Activated CD8-positive, alpha-beta memory T cell treated with anti-CD3 and anti-CD28 coated beads, Interleukin-2, amount 10 ng/mL, durations not matched to agents 7 days and 5 days (primary cell): ENCODE measurements at places on chromosomes 1 and 21.

DNA sequence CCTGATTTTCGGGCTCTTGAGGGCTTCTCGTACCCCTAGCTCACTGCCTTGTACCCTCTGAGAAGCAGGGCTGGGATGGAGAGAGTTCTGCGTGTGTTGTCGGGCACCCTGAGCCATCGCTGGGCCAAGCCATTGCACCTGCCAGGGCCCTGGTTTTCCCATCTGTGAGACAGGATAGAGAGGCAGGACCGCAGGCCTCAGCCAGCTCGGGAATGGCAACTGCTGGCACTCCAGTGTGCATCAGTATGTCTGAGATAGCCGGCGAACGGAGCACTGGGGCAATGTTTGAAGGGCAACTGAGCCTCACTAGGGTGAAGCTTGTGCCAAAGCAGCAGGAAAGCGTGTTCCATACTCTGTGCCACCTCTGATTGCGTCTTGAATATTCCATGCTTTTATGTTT, 66.9 kb downstream of the TENT5C start:
- DNase-seq: no peak

GRCh38 chr1:54371038-54371941, 34.9 kb downstream of the SSBP3 start:
- DNase-seq: no peak

DNA sequence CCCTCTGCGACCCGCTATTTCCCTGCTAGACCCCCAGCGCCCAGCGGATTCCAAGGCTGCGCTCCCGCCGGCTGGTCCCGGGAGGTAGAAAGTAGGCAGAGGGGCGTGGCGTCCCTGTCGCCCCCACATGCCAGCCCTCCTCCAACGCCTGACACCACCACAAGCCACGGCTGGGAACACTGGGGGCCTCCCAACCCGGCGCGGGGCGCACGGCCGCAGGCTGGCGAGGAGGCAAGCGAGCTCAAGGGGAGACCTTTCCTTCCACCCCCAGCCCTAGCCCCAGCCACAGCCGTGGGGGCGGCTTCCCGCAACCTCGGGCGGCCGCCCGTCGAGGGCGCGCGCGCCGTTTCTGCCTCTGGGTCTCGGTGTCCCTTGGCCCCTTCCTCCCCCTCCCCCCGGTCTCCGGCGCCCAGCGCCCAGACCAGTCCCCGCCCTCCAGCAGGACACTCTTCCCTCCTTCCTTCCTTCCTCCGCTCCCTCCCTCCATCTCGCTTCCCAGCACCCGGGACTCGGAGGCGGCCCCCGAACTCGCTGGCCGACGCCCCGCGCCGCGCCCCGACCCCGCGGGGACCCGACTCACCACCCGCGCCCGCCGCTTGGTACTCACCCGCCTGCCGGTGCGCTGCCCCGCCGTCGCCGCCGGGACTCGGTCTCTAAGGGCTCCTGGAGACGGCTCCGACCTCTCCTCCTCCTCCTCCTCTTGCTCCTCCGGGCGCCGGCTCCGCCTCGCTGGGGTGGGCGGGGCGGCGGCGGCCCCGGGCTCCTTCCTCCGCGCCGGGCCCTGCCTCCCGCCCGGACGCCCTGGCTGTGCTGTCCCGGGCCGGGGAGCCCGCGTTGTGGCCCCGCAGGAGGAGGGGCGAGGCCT, at the start of gene GNG12:
Gene GNG12 (minus strand): TSS at position 731 of the 865 bp plus-strand sequence. CDS start 125,781 bp downstream, outside the sequence.
- no peak for DNase-seq

- peak; percentile 34 for DNase-seq
Observed at GRCh38 chr1:179824265-179824664, 53.3 kb downstream of the TOR1AIP2 start.

- DNase-seq: no peak
Observed at GRCh38 chr1:220019071-220019470, 27.2 kb downstream of the EPRS1 start.

DNA sequence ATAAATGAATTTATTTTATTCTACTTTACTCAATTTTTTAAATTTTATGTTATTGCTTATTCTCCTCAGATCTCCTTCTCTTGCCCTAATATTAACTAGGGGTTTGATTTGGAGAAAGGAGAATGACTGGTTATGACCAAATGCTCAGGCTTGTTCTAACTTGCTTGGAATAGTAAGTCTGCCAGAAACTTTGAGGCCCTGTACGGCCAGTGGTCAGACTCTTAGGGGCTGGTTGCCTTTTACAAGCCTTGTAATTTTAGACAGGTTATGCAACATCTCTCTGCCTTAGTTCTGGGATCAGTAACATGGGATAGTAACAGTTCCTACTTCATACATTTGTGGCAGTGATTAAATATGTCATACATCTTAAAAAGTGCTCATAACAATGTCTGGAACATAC, 279.5 kb downstream of the DUSP10 start:
- no peak for DNase-seq

DNA sequence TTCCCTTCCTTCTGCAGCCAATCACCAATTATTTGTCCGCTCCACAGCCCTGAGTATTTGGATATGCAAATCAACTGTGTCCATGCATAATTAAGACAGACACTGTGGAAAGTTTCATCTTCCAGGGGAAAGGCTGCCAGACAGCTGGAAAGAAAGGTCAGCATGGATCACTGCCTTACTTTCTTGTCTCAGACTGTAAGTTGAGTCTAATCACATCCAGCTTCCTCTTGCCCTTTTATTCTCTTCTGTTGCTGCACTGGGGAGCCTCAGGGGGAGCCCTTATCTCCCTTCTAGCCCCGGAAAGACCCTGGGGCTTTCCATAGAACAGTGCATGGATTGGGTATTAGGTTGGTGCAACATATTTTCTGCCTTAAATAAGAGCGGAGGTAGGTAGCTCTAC, 182.9 kb downstream of the OMA1 start:
- no peak for DNase-seq

DNA sequence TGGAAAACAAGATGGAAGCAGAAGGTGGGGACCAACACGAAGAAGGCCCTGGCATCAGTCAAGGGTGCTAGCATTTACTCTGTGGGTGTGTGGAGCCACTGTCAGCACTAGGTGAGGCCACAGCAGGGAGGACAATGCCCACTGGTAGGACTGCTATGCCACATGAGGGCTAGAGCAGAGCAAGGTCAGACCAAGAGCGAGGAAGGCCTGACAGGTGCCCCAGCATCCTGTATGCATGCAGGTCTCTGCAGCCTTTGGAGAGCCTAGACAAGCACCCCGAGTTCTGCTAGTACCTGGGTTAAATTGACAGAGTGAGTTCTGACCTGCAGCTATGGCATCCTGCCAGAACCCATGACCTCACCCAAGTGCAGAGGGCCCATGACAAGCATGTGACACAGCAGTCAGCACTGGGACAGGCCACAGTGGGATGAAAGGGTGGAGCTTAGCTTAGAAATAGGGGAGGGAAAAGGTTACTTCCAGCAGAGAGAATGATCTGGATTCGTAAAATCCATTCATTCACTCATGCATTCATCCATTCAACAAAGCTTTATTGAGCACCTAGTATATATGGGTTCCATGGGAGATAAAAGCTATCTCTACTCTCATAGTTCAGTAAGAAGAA, 9.0 kb upstream of the CSF1 start:
- peak; percentile 49 for DNase-seq

DNA sequence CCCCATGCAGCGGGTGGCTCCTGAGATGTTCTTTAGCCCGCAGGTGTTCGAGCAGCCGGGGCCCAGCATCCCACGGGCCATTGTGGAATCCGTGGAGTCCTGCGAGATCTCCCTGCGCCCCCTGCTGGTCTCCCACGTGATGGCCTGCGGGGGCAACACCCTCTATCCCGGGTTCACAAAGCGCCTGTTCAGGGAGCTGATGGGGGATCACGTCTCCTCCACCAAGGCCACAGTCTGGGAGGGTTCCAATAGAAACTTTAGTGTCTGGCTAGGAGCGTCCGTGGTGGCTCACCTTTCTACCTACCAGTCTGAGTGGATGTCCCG, 71.0 kb downstream of the ACTL8 start:
- DNase-seq: no peak

DNA sequence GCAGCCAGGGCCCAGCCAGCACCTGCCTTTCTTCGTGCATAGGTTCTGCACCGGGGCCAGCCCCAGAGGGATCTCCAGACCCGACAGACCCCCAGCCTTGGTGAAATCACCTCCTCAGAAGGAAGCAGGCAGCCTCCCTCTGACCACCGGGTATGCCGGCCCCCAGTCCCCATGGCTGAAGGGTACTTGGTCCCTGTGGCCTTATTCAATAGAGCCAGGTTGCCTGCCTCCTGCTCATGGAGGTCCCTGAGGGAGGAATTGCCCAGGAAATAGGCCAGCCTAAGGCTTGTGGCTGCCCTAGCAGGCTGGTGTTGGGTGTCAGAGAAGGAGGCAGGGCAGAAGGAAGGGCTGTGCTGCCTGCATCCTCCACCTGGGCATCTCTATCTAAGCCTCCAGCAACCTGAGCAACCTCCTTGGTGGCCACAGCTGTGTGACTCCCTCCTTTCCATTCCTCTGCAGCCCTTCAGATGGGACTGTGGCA, 338.2 kb upstream of the VAMP3 start:
- DNase-seq: no peak

- no peak for DNase-seq
Observed at GRCh38 chr1:205417870-205418635, 3.8 kb downstream of the LEMD1 start.

GRCh38 chr21:44558695-44559094, at the start of gene KRTAP10-3:
TSS of gene KRTAP10-3 (minus strand) at chr21:44558795. CDS start at chr21:44558715, 80 bp downstream.
- DNase-seq: peak; percentile 16

GRCh38 chr1:84842748-84843231, 50.2 kb downstream of the LPAR3 start:
- no peak for DNase-seq

DNA sequence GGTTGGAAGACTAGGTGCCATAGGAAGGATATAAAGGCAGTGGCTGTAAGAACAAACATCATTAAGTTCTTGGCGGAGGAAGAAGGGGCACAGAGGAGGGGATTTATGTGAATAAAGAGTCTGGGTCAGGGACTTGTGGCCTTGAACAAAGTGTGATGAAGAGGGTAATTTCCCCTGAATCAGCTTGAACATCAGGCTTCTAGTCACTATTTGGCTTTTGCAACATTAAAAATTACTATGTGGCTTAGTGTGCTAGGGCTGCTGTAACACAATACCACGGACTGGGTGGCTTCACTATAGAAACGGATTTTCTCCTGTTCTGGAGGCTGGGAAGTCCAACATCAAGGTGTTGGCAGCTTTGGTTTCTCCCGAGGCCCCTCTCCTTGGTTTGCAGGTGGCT, 70.5 kb upstream of the CNIH3 start:
- DNase-seq: no peak

- no peak for DNase-seq
Observed at GRCh38 chr1:229889031-229889517, 178.0 kb upstream of the GALNT2 start.

GRCh38 chr1:223022641-223023473, 120.2 kb downstream of the TLR5 start:
- no peak for DNase-seq

DNA sequence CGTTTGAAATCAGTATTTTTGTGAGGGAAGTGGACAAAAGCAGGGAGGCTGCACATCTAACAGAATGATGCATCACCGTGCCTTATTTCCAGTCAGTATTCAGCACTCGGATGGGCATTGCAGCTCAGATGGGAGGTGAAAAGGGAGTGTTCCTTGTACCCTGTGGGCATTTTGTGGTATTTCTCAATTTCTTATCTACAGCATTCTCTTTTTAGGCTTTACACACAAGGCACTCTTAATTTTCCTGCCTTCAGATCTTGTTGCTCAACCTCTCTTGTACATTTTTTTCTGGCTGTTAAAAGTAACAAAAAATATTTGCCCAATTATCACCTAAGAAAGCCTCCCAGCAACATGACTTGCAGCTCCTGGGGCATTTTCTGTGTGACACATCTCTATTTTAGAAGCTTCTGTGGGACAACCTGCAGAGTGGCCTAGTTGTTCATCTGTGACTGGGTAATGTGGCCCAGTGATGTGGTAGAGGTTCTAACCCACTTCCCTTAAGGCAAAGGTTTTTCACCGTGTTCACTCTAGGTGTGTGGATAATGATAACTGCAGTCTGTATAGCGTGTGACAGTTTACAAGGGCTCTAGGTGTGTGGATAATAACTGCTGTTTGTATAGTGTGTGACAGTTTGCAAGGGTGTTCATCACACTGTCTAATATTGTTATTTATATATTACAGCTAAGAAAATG, 257.2 kb downstream of the PTGER3 start:
- no peak for DNase-seq

DNA sequence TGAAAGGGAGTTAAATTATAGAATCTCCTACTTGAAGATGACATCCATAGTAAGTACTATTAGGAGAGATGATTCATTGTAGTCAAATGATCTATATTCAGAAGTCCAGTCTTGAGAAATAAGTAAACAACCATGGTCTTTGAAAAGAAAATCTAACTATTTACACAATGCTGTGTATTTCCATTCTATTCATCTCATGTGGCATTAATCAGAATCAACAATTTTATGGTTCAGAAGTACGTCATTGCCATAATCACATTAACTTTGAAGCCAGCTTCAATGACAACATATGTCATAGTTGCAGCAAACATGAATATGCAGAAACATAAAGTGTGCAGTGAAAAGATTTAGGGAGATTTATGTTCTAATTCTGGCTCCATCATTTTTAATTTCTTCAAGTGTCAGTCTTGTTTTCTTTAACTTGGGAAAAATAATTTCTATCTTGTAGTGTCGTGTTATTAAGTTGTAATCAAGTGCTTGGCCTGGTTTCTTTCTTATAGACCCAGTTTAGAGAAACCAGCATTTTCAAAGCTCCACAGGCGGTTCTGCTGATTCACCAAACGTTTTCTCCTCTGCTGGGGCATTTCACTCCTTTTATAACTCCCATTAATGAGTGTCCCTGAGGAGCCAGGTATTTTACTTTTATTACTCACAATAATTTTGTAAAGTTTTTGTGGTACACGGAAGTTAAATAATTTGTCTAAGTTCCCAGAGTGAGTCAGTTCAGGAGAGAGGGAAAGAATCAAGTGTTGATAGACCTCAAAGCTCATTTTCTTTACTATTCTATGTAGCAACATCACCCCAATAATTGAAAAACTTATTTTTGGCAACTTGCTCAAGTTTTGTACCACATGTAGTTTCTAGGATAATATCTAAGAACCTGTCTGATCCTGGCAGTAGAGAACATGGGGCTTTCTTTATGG, 35.9 kb upstream of the PTGS2 start:
- no peak for DNase-seq

DNA sequence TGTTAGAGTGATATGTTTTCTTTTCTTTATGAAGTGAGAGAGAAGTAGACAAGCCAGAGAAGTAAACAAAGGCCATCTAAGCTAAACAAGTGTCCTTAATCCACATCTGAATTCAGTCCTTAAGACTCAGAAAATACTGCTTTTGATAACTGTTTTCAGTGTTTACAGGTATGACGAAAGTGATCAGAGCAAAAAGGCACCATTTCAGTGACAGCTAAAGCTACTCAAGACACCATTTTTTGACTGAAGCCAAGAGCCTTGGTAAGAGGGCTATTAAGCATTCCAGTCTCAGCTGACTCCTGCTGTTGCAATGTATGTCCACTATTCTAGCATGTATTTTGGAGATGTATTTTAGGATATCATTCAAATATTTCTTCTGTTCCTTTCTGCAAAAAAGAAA, 4.1 kb downstream of the KMO start:
- no peak for DNase-seq

- no peak for DNase-seq
Observed at GRCh38 chr1:201702936-201703335, 126.0 kb upstream of the IPO9 start.

- DNase-seq: no peak
Observed at GRCh38 chr21:31502537-31503143, 156.9 kb upstream of the SOD1 start.
